Stimulated activated CD8-positive, alpha-beta memory T cell treated with anti-CD3 and anti-CD28 coated beads, Interleukin-2, amount 100 ng/mL, for 1 hour (primary cell): ENCODE measurements at places on chromosomes 16 and 17.

DNA sequence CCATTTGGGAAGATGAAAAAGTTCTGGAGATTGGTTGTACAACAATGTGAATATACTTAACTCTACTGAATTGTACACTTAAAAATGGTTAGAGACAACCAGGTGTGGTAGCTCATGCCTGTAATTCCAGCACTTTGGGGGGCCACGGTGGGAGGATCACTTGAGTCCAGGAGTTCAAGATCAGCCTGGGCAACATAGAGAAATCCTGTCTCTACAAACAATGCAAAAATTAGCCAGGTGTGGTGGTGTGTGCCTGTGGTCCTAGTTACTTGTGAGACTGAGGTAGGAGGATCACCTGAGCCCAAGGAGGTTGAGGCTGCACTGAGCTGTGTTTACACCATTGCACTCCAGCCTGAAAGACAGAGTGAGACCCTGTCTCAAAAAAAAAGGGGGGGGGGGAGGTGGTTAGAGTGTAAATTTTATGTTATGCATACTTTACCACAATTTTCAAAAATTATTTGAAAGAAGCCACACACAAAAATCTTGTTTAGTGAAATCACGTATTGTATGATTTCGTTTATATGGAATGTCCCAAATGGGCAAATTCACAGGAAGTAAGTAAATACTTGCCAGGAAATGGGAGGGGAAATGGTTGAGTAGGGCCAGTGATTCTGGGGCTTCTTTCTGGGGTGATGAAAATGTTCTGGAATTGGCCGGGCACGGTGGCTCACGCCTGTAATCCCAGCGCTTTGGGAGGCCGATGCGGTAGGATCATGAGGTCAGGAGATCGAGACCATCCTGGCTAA is 37.1 kb upstream of the AMZ2 start:
- no peak for DNase-seq

DNA sequence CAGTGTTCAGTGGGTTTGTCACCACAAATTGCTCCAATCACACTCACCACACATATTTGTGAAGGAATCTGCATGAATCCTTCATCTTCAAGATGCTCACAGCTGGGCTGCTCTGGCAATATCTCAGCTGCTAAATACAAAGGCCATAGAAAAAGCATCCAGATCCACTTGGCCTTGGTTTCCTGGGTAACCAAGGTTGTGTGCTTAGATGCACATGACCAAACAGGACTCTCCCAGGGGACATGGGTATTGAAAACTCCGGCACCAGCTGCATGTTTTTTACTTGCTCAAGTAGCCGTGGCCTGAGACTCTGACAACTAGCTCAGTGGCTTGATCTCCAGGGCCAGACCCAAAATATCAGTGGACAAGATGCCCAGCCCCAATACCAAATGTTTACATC is 131.3 kb downstream of the CBLN1 start:
- DNase-seq, result no peak

DNA sequence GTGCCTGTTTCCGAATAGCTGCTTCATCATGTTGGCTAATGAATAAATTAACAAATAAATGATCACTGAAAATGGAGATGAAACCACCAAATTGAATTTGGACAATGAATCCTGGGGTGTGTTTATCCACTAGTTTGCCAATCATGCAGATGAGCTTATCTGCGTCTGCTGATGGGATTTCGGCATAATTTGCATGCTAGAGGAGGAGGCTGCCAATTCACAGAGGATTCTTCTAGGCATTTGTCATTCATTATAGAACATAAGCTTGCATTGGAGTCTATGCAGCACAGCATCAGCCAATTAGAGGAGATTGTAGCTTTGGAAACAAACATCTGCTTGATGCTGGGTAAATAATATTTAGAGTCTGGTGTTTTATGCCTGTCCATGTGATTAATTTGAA is 123.1 kb downstream of the NPIPB5 start:
- DNase-seq, result no peak

- peak; percentile 41 for DNase-seq
These were observed 59.8 kb upstream of the ARL4D start for GRCh38 chr17:43338886-43339516.

DNA sequence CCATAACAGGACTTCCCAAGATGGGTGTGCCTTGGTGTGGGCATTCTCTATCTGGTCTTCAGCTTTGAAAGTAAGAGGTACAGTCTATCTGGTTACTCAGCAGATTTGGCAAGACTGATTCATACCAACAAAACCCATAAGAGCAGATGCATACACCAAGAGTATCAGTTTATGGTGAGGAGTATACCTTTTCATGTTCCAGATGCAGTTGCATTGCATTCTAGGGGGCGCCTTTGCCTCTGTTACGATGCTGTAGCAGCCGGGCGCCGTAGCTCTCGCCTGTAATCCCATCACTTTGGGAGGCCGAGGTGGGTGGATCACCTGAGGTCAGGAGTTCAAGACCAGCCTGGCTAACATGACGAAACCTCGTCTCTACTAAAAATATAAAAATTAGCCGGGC is 31.1 kb upstream of the CARMIL2 start:
- DNase-seq, result no peak

DNA sequence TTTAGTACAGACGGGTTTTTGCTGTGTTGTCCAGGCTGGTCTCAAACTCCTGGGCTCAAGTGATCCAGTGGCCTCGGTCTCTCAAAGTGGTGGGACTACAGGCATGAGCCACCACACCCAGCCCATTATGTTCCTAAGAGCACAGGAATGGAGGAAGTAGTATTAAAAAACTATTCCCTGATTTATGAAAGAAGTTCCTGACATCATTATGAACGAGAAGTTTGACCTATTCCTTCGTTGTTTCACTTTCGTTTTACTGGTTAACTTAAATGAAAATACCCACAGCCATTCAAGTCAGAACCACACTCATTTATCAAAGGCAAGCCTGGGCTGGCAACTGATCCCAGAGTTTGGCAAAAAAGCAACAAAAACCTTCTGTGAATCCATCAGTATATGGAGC is 13.5 kb upstream of the CBX4 start:
- no peak for DNase-seq

- DNase-seq, result peak; percentile 53
These were observed 30.1 kb upstream of the TNFRSF13B start for GRCh38 chr17:17001874-17002520.

GRCh38 chr16:78443542-78444364 is 344.3 kb downstream of the WWOX start:
- no peak for DNase-seq

DNA sequence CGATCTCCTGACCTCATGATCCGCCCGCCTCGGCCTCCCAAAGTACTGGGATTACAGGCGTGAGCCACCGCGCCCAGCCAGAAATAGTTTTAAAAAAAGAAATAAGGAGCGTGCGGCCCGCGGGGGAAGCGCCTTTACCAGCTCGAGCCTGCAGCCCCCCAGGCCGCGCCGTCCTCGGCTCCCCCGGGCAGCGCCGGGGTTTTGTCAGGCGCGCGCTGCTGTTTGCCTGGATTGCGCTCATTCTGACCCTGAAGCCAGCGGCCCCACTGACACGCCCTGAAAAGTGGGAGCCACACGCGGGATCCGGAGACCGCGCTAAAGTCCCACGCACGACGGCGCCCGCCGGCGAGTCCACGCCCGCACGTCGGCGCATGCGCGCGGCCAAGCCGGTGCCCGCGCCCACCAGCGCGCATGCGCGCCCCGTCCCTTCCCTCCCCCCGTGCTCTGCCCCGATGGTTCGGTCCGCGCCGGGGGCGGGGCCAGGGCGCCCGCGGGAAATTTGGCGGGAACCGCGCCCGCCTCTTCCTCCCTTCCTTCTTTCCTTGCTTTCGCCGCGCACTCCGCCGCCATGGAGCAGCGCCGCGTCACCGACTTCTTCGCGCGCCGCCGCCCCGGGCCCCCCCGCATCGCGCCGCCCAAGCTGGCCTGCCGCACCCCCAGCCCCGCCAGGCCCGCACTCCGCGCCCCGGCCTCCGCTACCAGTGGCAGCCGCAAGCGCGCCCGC is at the start of gene CDT1:
Gene CDT1, plus strand, starts transcription at position 526 of the 724 bp plus-strand sequence. Its CDS starts 43 bp downstream, at position 569.
- peak; percentile 78 for DNase-seq

DNA sequence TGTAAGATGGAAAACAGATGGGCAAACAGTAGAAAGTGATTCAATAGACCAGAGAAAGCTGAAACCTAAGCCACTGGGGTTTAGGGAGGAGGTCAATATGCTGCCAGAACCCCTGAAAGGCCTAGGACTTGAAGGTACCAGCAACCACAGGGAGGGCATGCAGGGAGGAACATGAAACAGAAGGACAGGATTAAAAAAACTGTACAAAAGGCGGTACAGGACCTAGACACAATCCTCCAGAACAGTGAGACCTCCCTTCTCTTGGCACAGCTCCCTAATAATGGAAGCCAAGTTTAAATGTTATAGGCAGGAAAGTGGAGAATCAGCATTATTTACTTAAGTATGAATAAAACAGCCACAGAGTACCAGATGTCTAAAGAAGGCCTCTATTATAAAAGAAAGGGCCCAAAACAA is 105.5 kb downstream of the SPAG9 start:
- DNase-seq, result no peak

- DNase-seq, result no peak
These were observed 50.6 kb downstream of the MPHOSPH6 start for GRCh38 chr16:82119405-82119804.

- no peak for DNase-seq
These were observed 500.1 kb downstream of the MAF start for GRCh38 chr16:79100447-79100846.

DNA sequence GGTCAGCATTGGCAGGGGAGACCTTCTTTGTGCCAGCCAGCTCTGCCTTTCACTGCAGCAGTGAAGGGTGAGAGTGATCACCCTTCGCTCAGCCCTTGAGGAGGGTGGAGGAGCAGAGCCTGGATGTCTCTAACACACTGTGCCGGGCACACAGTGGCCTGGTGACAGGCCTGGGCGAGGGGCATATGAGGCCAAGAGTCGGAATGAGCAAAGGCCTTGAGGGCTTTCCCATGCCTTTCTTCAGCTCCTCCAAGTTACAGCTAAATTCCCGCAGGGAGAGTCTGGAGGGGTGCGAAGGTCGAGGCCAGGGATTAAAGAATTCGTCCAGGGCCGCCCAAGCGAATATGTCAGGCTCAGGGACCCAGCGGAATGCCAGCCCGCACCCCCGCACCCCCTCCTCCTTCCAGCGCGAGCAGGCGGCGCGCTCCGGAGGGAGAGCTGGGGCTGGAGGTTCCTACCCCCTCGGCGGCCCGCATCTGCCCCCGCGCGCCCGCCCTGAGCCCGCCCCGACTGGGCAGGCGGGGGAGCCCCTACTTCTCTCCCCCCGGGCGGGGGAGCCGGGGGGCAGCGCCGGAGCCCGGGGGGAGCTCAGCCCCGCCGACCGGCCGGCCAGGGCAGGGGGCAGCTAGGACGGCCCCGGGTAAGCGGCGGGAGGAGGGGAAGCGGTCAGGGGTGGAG is at the start of gene RASL10B:
Gene RASL10B, plus strand, starts transcription at position 401 of the 678 bp plus-strand sequence. CDS start 3,546 bp downstream, outside the sequence.
- no peak for DNase-seq

DNA sequence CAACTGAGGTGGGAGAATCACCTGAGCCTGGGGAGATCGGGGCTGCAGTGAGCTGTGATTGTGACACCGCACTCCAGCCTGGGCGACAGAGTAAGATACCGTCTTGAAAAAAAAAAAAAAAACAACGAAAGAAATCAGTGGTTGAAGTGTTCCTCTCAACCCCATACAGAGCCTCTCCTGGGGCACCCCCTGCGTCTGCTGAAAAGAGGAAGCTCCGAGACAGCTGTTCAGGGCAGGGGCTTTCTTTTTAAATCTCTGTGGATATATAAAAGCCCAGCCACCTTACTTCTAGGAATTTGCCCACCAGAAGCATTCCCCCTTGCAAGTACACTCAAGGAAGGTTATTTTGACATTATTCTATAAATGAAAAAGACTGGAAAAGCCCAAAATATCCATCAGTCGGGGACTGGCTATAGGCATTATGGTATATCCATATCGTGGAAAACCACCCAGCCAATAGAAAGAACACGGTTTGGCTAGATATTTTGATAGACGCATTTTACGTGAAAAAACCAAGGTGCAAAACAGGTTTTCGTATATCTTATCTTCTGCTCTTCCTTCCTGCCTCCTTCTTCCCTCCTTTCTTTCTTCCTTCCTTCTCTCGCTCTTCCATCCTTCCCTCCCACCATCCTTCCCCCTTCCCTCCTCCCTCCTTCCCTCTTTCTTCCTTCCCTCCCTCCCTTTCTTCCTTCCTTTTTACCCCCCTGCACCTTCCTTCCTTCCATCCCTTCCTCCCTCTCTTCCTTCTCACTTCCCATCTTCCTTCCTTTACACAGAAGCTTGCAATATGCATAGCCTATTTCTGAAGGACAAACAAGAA is 9.2 kb upstream of the CCL22 start:
- DNase-seq, result no peak

DNA sequence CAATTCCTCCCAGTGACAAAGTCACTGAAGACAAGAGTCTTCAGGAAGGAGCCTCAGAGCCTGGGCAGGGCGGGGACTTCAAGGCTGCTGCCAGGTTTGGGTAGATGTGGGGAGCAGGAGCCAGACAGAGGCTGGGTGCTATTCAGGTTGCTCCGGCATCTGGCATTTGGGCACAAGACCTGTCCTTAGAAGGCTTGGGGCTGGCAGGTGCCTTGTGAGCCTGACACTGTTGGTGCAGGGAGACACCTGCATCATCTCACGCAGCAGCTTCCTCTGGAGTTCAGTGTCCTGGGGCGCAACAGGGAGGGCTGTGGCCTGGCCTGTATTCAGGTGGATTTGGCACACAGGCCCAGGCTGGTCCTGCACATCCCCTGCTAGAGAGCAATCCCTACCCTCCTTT is 65.0 kb downstream of the MPRIP start:
- no peak for DNase-seq

- no peak for DNase-seq
These were observed 1417.0 kb upstream of the CDH8 start for GRCh38 chr16:63453261-63453660.

DNA sequence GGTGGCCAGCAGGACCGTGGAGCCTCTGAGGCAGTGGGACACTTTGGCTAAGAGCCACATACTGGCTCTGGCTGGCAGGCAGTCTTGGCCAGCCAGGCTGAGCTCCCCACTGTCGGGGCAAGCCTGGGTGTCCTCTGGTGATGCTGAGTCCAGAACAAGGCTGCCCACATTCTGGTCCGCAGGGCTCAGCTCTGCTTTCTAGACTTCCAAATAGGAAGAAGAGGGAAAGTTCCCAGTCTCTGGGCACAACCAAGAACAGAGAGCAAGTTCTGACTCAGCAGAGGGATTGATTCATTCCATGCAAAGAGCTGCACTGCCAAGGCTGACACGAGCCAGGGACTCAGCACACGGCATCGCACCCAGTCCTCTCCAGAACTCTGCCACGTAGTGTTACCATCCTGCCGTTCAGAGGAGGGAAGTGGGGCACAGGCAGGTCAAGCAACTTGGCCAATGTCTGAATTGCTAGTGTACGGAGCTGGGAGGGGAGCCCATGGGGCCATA is 58.9 kb downstream of the NOS2 start:
- DNase-seq, result no peak

GRCh38 chr16:55735120-55735781 is 79.5 kb downstream of the SLC6A2 start:
- no peak for DNase-seq

GRCh38 chr17:31266042-31266441 is 31.0 kb downstream of the OMG start:
- no peak for DNase-seq

DNA sequence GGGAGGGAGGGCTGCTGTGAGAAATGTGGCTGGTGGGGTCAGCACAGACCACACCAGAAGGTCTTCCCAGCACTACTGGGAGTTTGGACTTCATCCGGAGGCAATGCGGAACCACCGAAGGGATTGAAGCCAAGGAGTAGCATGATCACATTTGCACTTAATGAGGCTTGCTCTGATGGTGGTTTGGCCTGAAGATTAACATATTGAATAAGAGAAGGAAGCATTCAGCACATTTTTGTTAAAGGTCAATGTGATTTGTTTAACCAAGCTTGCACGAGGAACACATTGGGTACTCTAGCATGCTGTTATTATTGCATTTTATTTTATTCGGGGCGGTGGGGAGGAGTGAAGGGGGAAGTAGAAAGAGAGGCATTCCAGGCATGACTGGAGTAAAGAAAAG is 378.6 kb downstream of the UTP18 start:
- no peak for DNase-seq
